ENCODE measurements at places on chromosomes 12 and 14.

- no peak for DNase-seq
Measured at GRCh38 chr12:107732365-107732764, 28.6 kb downstream of the PRDM4 start.

DNA sequence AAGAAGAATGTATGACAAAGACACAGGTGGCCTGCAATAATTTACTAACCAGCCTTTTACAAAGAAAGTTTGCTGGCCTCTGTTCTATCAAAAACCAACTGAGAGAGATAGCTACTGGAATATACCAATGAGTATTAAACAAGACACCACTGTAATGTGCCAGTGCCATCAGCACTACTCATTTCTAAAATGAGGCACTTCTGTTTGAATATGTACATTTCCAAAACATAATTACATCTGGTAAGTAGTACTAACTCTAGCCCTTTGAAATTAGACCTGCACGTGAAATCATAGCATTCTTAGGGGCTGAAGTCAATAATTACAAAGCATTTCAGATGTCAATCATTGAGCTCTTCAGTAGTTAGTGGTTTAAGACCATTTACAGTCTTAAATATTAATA is 6.9 kb upstream of the SYCP3 start:
- DNase-seq: no peak

DNA sequence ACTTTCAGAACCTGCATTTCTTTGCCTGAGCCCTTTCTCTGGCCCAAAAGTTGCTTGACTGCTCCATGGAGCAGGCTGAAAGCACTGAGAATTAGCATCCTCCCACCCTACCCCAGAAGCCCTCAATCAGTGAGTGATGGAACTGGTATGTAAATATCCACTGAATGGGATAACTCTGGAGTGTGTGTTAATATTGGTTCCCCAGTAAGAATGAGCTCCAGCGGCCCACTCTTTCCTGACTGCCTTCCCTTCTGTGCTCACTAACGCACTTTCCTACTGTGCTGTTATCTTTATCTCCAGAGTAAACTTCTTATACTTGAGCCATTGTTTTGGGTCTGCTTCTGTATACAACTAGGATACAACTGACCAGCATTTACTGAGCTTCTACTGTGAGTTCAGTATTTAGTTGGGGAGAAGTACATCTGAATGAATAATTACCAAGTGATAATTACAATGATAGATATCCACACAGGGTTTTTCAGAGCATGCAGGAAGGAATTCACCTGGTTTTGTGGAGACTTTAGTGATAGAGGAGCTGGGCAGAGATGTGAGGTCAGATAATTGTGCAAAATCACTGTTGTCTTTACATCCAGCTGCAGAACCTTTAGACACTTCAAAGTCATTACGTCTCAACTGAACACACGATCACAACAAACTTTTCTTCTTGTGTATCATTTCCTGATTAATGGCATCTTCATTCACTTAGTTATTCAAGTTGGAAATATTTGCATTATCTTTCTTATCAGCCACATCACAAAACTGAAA is 149.2 kb upstream of the BTG1 start:
- no peak for DNase-seq

DNA sequence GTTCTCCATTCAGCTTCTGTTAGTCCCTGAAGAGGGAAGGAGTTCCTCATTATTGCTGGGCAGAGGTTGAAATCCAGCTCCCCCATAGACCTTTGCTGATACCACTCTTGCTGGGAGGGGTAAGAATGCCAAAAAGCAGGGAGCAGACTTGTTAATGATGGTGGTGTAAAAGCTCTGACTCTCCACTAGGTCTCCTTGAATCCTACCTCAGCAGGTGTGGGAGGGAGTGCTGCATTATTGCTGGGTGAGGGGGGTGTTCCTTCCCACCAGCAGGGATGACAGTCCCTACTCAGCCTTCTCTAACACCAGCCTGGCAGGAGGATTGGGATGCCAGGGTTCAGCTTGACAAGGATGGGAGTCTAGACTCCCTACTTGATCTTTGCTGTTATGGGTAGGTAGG is 185.8 kb upstream of the NOS1 start:
- no peak for DNase-seq

DNA sequence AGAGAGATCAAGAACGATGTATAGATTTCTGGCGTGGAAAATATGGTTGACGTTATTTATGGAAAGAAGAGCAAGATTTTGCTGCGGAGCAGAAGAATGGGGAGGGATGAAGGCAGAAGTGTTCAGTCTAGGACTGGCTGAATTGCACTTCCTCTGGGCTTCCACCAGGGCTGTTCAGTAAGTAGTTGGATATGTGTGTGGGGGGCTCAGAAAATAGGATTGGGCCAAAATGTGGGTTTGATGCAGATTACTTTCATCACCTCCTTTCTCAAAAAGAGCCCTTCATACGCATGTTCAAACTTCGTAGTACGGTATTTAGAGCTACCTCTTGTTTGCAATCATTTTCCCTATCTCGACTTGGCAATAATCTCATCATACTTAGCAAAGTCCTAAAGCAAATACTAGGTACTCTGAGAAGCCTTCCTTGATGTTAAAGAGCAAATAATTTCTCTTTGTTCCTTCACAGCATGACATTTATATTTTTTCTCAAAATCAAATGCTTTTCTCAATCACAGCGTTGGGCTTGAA is 349.4 kb downstream of the NELL2 start:
- no peak for DNase-seq

- no peak for DNase-seq
Measured at GRCh38 chr12:127613056-127613455, 653.9 kb upstream of the TMEM132C start.

- no peak for DNase-seq
Measured at GRCh38 chr12:3145546-3146310, 68.5 kb downstream of the TSPAN9 start.

DNA sequence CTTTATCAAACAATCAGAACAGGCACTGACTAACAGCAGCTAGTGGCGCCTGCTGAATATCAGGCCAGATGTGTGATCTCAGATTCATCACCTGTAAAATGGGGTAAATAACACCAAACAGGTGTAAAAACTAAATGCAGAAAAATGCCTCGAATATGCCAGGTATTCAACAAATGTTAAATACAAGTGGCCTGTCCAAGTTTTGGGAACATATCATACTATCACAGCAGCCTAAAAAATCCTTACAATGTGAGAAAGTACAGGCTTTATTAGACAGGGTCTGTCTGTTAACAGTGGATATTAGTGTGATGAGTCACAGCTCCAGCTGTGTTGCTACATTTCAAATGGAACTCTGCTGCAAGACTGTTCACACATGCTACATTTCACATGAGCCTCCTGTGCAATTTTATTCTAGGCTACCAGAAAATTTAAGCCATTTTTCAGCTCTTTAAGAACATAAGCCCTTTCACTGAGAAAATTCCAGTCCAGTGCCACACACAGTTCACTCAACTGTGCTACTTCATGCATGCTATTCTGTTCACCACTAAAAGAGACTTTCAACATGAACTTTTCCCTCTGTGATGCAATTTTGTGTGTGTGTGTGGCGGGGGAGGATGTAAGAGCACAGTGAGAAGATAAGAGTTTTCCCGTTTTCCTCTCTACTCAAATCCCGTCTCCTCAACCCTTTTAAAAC is 56.7 kb downstream of the MSRB3 start:
- no peak for DNase-seq

GRCh38 chr14:92524602-92525185 is 11.1 kb downstream of the RIN3 start:
- DNase-seq: no peak

DNA sequence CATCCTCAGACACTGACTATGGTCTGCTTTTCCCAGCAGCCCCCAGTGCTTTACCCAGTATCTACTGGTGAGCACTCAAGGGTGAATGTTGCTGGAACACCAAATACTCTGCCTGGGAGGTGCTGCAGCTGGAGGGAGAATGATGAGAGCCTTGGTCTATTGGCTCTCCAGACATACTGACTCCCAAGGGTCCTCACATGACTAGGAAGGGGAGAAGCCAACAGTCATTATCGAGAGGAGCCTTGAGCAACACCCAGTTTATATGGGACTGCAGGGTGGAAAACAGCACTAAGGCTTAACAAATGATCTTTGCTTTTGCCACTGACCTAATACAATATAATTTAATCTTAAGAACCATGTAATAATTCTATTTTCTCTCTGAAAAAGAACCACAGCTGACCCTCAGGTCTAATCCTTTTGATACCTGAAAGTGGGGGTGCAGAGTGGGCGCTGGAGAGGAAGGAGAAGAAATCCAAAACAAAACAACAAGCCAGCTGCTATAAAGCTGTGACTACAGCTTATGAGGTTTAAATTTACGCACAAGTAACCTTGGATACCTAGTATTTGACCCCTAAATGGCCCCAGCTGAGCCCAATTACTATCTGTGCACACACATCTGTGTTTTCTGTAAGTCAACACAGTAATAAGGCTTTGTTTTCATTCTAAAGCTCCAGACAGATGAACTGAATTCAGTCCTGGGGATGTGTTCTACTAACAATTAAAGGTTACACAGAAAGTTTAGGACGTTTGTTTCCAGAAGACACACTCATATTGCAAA is 107.8 kb upstream of the GRIP1 start:
- DNase-seq: no peak

GRCh38 chr14:54796961-54797360 is 105.7 kb downstream of the GCH1 start:
- no peak for DNase-seq

GRCh38 chr14:56423544-56423943 is 156.1 kb upstream of the TMEM260 start:
- DNase-seq: no peak

DNA sequence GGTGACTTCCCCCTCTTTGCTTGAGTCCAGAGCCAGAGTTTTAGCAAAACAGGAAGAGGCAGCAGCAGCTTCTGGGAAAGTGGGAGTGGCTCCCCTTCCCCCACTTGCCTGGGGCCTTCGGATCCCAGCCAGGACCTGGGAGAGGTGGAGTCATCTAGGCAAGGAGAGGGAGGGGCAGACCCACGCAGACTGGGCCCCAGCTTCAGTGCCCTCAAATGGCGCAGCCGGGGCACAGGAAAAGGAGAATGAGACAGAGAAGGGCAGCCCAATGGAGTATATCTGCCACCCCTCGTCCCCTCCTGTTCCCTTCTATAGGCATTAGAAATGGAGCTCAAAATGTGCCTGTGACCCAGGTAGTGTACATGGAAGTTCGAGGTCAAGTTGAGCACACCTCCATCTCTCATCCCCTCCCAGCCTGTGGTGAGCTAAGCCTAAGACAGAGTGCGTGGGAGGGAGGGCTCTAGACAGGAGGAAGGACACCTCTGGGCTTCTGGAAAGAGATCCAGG is 9.3 kb upstream of the HDAC7 start:
- DNase-seq: no peak

- DNase-seq: no peak
Measured at GRCh38 chr14:24673059-24673458, 39.1 kb upstream of the GZMB start.

- no peak for DNase-seq
Measured at GRCh38 chr12:59615392-59616165, 19.8 kb downstream of the SLC16A7 start.

DNA sequence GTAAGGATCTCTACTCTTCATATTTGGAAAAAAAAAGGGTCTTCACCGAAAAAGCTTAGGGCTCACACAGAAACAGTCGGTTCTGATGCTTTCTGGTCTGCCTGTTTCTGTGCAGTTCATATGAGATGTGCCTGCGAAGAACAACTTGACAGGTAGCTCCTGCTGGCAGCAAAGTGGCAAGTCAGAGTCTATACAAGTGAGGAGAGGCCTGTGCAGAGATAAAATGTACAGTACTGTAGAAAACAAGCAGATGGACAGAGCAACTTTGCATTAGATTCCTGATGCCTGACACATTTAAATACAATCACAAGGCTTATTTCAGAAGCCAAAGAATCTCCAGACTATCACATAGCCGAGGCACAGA is 936.0 kb downstream of the DIO2 start:
- no peak for DNase-seq

DNA sequence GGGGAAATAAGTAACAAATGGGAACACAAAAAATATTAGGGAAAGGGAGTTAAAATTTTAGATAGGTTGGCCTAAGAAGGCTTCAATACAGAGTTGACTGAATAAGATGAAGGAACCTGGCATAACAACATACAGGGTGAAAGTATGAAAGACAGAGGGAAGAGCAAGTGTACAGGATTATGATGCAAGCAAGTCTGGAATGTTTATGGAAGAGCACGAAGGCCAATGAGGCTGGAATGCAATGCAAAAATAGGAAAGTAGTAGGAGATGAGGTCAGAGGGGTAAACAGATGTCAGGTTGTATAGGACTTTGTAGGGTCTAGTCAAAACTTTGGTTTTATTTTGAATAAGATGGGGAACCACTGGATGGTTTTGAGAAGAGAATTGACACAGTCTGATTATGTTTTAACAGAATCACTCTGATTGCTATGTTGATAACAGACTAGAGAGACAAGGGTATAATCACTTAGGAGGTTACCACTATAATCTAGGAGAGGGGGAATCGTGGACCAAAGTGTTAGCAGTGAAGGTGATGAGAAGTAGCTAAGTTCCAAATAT is 96.8 kb downstream of the OSBPL8 start:
- no peak for DNase-seq

DNA sequence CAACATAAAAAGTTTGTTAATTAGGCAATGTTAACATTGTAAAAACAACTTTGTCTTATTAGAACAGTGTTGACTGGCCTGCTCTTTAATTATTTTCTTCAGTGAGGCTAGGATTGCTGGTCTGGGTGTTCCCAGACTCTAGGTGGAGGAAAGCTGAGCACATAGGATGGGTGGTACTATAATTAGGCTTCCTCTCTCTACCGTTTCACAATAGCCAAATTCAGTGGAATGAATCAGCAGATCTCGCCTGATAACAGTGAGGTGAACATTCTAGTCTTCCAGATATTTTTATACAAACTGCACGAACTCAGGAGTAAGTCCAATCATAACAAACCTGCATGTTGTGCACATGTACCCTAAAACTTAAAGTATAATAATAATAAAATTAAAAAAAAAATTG is 11.9 kb downstream of the PTGDR start:
- no peak for DNase-seq

DNA sequence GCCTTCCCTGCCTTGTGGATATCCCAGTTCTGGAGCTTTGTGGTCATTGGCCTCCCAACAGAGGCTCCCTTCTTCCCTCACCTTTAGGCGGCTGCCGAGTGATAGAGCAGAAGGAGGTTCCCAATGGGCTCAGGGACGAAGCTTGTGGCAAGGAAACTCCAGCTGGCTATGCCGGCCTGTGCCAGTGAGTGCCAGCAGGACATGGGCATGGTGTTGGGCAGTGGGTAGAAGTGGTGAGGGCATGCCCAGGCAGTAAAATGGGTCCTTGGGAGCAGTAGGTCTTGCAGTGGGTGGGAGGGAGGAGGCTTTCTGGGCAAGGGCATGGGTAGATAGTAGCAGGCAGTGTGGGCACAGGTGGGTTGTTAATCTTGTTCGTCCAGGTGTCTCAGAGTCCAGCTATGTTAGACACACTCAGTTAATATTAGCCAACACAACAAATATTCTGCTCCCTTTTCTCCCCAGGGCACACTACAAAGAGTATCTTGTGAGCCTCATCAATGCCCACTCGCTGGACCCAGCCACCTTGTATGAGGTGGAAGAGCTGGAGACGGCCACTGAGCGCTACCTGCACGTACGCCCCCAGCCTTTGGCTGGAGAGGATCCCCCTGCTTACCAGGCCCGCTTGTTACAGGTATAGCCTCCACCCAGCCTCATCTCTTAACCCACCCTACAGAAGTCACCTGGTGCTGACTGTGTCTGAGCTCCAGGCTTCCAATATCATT is 1.1 kb upstream of the IRF9 start:
- no peak for DNase-seq

- DNase-seq: no peak
Measured at GRCh38 chr14:101088714-101089113, 185.2 kb upstream of the RTL1 start.
